Heart left ventricle (tissue), 16 donors: ENCODE measurements at places on chromosomes 6 and 20. TPM values are rescaled to one million over a fixed set of nuclear protein-coding genes. Genes with fewer than 3 reads are reported as not detected.

- DNase-seq = no peak
Measured at GRCh38 chr6:165060720-165061119, 248.7 kb downstream of the C6orf118 start.

DNA sequence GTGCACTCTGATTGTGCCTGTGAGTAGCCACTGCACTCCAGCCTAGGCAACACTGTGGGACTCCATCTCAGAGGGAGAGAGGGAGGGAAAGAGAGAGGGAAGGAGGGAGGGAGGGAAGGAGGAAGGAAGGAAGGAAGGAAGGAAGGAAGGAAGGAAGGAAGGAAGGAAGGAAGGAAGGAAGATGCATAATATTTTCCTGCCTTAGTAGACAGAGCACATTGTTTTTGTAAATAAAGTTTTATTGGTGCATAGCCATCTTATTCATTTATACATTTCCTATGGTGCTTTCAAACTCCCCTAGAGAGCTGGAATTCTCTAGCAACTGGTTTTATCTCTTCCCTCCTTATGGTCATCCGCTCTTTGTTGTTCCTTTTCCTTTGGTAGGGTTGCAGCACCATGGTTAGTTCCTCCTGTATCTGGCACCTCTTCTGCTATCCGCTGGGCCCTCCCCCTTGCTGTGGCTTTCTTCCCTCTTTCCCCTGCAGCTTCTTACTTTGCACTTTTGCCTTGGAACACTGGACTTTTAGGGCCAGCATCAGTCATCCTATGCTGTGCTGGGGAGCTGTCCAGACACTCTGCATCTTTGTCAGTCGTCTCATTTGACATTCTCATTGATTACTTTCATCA, 20.2 kb downstream of the GPR6 start:
- no peak for DNase-seq

GRCh38 chr6:155943635-155944034, 488.0 kb upstream of the NOX3 start:
- DNase-seq = no peak

DNA sequence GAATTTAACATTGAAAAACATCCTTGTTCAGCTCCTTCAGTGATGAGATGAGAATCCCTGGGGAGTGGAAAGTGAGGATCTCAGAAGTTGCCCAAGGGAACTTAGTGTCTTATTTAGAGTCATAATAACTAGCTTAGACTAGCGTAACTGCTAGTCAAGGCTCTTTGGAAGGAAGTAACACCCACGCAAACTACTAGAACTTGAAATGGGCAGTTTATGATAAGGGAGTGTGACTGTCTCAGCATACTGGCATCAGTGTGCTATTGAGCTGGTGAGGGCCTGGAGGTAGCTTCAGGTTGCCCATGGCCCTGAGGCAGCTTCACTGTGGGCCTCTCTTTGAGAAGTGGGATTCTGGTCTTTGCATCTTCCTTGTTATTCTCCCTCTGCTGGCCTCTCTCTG, 40.1 kb downstream of the SLX4IP start:
- no peak for DNase-seq

GRCh38 chr6:51511081-51511480, 576.3 kb downstream of the PKHD1 start:
- DNase-seq = no peak

DNA sequence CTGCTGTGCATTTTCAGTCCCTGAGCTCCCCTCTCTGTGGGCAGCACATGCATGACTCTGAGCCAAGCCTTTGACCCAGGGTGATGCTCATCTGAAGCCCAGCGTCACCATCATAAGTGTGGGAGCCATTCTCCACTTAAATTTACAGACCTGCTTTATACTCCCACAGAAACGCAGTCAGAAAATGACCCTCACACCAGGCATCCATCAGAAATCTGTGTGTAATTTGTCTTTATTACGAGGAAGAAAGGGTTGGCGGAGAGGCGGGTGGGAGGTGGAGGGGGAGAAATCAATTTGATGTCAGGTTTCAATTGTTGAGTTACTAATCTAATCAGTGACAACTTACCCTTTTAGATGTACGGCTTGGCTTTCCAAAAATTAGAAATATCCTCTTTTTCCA, 353.6 kb downstream of the MAFB start:
- no peak for DNase-seq

DNA sequence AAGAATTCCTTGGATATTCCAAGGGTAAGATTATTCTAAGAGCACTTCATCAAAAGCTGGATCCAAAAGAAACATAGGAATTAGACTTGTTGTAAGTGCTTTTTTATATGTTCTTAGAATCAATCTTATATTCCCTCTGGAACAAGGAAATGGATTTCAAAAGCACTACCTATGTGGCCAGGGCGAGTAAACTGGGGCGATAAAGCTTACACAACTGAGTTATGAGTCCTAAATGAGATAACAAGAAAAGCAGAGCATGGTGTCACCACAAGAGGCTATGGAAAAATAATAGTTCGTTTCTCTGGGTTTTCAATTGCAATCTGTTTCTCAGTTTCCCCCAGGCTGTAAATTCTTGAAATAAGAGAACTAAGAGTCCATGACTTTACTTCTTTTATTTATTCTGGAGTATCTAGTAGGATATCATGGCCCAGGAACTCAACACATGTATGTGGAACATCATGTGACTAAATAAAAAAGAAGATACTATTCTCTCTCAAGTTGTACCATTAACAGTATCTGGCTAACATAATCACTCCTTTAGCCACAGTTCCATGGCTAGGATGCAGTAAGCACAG, 51.5 kb downstream of the NUDT3 start:
- DNase-seq = no peak

GRCh38 chr20:1107176-1107575, 11.2 kb upstream of the PSMF1 start:
- no peak for DNase-seq

- no peak for DNase-seq
Measured at GRCh38 chr6:169083508-169083874, 170.2 kb downstream of the THBS2 start.

GRCh38 chr20:37670351-37670791, 23.5 kb upstream of the CTNNBL1 start:
- no peak for DNase-seq

Gene LAMA4
- 23.8 TPM for polyA plus RNA-seq

Gene PDYN
- not detected for polyA plus RNA-seq

Gene WFDC9
- not detected for polyA plus RNA-seq

Gene TIAM2
- 4.6 TPM for polyA plus RNA-seq

Gene ULBP3
- polyA plus RNA-seq = 3.6 TPM
